ENCODE measurements at places on chromosomes 1 and 21.

DNA sequence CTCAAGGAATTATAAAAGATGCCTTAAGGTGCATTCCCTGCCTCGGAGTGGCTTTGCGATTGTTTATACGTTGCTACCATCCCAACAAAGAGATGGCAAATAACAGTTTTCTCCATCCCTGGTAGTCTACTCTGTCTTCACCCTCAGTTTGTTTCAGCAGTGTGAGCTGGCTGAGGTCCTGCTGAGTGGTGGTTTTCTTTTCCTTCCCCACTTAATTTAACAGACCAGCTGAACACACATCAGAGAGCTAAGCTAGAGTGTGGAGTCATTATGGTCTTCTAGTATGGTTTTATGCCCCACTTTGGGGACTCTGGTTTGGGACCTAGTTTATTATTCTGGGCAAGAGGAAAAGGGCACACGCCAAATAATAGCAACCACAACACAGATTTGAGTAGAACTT lies 2.2 kb downstream of the PIGV start:
- no peak for DNase-seq

GRCh38 chr21:41009398-41010100 lies 158.4 kb upstream of the BACE2 start:
- no peak for DNase-seq

- no peak for DNase-seq
Observed at GRCh38 chr1:26724926-26725325, 29.1 kb downstream of the ARID1A start.

GRCh38 chr1:5198328-5198727 lies 543.9 kb downstream of the AJAP1 start:
- no peak for DNase-seq

DNA sequence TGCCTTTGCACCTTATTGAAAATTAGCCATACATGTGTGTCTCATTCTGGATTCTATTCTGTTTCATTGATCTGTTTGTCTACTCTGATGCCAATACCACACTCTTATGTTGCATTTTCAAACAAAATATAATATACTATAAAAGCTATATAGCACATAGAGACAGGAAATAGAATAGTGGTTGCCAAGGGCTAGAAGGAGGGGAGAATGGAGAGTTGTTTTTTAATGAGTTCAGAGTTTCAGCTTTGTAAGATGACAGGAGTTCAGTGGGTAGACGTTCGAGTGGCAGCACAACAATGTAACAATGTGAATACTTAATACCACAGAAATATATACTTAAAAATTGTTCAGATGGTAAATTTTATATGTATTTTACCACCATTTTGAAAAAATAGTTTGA lies 17.0 kb downstream of the RLF start:
- DNase-seq, result no peak

DNA sequence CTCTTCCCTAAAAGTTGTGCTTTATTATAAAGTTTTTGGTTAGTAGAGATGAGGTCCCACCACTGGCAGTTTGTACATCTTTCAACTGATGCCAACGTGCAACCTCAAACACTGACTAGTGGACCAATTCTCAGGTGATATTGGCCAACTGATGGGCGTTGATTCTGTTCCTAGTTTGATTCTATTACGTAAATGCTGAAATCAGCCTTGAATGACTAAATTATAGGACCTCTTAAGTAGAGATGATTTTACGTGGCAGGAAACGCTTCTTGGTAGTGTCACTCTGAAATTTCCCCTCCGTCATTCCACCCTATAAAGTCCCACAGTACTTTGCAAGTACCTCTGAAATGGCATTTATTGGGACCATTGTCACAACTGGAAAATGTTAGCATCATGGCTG lies 8.8 kb upstream of the FNDC7 start:
- peak; percentile 62 for DNase-seq

DNA sequence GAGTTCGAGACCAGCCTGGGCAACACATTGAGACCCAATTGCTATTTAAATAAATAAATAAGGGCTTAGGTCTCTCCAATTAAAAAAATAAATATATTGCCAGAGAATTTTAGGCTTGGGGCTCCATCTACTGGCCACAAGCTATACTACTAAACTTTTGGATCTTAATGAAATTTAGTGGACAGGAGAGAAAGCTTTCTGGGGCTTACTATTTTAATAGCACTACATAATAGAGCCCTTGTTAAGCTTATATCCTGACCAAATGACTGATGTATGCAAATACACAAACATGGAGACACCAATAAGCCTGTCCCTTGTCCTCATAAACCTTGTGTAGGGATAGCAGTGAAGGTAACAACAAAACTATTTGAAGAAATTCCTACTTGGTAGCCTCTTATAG lies 18.4 kb downstream of the CCT3 start:
- peak; percentile 49 for DNase-seq

- no peak for DNase-seq
Observed at GRCh38 chr1:204621396-204621795, 64.1 kb downstream of the LRRN2 start.

- DNase-seq, result no peak
Observed at GRCh38 chr21:44261675-44262295, at the start of gene DNMT3L. TSS of gene DNMT3L (minus strand) at chr21:44261897. CDS start at chr21:44261259, 638 bp downstream.

GRCh38 chr21:22900490-22900889 lies 1902.3 kb downstream of the NCAM2 start:
- no peak for DNase-seq

GRCh38 chr1:154342132-154342531 lies 16.8 kb downstream of the ATP8B2 start:
- no peak for DNase-seq

DNA sequence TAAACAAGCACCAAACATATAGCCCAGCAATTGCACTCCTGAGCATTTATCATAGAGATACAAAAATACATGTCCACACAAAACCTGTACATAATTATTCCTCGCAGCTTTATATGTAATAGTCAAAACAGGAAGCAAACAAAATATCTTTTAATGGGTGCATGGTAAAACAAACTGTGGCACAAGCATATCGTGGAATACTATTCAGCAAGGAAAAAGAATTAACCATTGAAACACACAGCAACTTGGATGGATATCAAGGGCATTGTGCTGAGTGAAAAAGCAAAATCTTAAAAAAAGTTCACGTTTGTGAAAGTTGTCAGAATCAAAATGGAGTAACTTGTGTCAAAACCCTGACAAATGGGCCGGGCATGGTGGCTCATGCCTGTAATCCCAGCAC lies 12.4 kb downstream of the TNFRSF9 start:
- no peak for DNase-seq

- no peak for DNase-seq
Observed at GRCh38 chr1:46543761-46544560, 7.5 kb downstream of the KNCN start.

- no peak for DNase-seq
Observed at GRCh38 chr1:42128499-42128898, 24.7 kb upstream of the GUCA2B start.

DNA sequence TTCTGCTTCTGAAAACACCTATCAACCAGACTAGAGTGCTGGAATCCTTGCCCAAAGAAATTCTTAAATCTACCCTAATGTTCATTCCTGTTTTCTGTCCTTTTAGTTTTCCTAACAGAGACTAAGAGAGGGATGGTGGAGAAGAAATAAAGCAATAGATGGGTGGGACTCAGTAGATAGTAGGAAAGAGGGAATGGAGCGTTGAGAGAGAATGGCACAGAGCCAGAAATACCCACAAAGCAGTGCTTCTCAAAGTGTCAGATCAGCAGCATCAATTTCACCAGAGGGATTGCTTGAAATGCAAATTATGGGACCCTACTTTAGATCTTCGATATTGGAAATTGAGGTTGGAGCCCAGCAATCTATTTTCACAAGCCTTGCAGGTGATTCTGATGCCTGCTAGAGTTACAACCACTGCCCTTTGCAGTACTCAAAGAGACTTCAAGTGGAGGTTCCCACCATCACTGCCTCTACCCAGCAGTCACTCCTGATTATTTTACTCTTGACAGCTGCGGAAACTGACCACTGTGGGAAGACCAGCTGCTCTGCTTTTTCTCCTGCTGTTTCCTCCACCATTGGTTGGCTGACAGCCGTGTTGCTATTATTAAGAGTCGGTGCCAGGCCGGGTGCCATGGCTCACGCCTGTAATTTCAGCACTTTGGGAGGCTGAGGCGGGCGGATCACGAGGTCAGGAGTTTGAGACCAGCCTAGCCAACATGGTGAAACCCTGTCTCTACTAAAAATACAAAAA lies 11.4 kb upstream of the PRPF3 start:
- no peak for DNase-seq

DNA sequence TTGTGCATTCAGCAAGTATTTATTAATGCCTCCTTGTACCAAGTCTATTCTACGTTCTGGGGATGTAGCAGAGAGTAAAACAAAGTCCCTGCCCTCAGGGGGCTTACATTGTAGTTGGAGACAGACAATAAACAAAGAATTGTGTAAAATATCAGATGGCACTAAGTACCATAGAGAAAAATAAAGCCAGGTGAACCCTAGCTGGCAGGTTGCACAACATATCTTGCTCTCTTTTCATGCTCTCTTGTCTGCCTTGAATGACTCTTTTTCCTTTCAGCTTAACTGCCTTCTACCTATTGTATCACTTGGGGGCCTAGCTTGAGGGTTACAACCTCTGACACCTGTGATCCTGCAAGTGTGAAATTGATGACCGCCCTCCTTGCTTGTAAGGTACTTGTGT lies 20.7 kb upstream of the FASLG start:
- no peak for DNase-seq

DNA sequence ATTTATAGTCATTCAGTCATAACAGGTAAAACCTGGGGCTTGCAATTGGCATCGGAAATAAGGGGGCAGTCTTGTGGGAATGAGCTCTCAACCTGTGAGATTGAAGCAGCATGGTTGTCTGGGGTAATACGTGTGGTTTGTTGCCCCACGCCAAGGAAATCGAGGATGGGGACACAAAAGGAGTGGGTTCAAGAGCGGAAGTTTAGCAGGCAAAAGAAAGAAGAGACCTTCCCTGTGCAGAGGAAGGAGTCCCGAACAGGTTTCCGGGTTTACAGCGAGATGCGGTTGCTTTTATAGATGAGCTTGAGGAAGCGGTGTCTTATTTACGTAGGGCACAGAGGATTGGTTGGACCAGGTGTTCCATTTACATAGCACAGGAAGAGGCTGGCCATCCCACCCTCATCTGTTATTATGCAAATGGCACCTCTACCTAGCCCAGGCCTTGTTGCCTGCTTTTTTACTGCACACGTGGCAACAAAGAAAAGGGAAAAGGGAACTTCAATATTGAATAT lies 37.3 kb downstream of the IFNAR1 start:
- DNase-seq, result peak; percentile 88

GRCh38 chr1:204114606-204115005 lies 37.2 kb downstream of the ETNK2 start:
- DNase-seq, result no peak

- DNase-seq, result no peak
Observed at GRCh38 chr1:109971559-109971958, 13.0 kb upstream of the AHCYL1 start.

DNA sequence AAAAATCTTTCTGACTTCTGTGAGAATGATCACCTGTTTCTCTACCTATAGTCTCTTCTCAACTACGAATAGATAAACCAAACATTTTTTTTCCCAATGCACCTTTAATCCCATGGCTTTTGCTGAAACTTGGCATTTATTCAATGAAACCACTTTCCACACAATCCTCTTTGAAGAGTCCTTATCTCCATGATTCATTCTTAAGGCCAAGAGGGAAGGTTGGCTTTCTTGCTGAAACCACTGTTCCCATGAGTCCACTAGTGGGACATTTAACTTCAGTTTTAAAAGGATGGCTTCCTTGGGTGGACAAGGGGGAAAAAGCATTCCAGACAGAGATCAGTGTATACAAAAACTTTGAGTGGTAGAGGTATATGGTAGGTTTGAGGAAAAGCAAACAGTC lies 73.6 kb downstream of the CRB1 start:
- DNase-seq, result no peak

DNA sequence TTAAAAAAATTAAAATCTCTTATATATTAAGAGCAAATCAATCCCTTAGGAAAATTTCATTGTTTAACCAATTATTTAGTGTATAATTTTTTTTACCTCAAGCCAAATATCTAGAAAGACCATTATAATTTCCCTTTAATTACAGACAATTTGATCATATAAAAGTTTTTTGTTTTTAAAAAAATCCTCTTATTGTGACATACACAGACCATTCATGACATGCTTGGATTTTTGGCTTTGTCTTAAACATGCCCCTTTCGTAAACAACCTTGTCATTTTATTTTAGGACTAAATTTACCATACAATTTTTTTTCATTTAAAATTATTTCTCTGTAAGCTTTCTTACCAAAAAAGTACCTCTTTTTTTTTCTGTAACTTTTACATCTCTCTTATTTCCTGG lies 14.2 kb upstream of the CYP4B1 start:
- DNase-seq, result no peak

GRCh38 chr1:27416387-27417111 lies 24.1 kb downstream of the GPR3 start:
- peak; percentile 77 for DNase-seq

GRCh38 chr21:39860600-39860999 lies 6.6 kb upstream of the PCP4 start:
- DNase-seq, result no peak

DNA sequence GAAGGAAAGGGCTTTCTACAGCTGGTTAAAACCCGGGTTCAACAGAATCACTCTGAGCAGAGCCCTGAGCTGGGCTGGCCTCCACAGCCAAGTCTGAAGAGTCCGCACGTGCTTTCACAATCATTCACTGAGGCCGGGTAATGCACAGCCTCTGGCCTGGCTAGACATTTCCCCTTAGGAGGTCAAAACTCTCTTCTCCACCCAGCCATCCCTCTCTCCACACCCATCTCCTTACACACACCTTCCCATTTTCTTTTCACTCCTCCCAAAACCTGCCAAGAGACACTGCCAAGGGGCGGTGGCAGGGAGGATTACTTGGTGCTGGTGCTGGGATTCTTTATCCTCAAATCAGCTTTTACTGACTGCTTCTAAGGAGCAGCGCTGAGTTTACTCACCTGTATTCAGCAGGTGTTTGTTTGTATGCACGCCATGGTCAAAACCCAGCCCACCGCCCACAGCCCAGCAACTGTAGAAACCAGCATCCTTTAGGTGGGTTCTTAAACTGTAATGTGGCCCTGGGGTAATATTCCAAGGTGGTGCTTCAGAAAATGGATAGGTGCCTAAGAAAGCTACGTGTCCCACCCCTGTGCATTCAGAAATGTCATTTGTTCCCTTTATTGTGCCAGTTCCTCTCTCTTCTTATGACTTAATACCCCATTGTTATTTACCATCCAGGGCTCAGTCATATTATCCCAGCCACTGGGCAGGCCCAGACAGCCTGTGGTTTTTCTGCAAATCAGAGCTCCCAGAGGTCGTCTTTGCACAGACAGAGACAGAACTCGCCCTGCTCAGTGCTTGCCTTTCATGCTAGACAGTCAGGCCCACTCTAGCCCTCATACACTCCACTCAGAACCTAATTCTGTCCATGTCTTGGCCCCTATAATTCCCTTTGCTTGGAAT lies 80.2 kb downstream of the ADSS2 start:
- DNase-seq, result no peak

GRCh38 chr1:199089393-199090122 lies 450.7 kb downstream of the PTPRC start:
- DNase-seq, result peak; percentile 69

- DNase-seq, result no peak
Observed at GRCh38 chr1:71428029-71428428, 347.2 kb upstream of the ZRANB2 start.

Measured in CD4-positive, alpha-beta T cell treated with Interleukin-10 for 1 hour (primary cell).